Frontal cortex (tissue), 4 donors: ENCODE measurements at places on chromosomes 5 and 9.

DNA sequence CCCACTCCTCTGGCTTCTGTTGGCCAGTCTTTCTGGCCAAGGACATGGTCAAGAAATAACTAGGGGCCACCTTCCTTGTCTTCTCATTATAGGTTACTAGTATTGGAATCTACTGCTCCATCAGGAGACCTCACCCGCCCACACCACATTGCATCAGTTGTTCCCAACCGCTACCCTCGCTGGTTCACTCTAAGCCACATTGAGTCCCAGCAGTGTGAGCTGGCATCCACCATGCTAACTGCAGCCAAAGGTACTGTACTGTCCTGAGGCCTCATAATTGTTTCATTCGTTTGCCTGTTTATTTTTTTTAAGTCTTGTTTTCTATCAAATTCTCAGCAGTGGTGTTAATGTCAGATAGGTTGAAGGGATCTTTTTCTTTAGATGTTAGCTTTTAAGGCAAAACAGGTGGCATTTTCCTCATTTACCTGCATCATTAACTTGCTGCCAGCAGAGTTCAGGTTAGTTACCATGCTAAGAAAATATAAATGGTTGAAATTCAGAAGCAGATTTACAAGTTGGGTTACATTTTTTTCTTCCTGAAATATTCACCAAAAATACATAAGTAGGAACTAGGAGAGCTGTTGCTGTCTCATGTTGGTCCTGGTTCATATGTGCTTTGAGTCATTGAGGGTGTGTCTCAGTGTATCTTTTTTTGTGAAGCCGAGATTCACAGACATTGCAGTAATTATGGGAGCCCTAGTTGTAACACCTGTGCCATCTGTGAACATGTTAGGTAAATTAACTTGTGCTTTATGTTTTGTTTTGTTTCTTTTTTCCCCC is 206.9 kb downstream of the ZSWIM6 start:
- DNase-seq: no peak

DNA sequence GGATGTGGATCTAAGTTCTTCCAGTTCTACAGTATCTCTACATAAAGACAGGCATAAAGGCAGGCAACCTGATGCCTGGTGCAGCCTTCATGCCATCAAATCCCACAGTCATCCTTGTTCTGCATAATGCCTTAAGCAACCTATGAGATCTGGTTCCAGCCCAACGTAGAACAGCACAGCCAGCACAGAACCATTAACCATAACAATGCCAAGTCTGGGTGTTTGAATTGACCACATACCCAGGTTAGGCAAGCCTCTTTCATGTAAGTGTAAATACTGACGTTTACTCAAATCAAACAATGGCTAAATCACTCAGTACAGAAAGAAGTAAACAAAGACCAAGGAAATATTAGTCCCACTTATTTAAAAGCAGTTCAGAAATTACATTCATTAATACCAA is 195.0 kb downstream of the ADAMTSL1 start:
- DNase-seq: no peak

DNA sequence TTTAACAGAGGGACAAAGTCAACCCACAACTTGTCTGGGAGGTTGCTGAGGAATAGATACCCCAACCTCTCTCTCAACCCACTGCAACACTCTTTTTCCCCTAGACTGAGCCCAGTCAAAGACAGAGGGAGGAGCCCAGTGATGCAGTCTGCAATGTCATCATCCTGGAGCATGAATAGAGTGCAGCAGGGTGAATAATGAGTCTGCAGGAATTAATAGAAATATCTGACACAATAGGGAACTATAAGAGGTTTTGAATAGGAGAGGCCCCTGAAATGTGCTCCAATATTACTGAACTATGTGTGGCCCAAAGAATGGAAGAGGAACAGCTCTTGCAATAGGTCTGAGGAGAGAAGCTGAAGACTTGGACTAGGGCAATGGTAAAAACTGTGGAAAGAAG is 59.1 kb downstream of the PDCD1LG2 start:
- no peak for DNase-seq

DNA sequence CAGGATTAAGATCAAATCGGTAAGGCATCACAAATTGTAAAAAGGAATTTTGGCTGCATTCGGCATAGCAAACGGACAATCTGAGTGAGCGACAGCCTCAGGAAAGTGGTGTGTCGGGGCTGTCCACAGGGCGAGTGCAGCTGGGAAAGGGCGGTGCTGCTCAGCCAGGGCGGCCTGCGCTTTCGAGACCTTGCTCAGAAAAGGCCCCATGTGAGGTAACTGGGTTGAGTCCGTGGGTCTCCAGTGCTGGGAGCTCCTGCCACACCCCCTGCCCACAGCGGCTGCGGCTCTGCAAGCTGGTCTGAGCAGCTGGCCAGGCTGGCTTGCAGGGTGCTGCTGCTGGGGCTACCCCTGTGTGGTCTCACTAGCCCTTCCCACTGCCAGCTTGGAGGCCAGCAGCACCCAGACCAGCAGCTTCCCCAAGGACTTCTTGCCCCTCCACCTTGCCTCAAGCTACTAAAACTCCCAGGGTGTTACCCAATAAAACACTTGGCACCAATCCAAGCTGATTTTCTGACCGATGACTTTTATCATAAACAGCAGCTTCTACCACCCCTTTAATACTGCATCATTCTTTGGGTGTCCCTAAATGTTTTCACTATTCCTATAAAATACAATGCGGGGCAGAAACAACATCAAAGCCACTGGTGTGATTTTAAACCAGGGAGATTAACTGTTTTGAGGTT is 6.2 kb downstream of the SURF2 start:
- no peak for DNase-seq

DNA sequence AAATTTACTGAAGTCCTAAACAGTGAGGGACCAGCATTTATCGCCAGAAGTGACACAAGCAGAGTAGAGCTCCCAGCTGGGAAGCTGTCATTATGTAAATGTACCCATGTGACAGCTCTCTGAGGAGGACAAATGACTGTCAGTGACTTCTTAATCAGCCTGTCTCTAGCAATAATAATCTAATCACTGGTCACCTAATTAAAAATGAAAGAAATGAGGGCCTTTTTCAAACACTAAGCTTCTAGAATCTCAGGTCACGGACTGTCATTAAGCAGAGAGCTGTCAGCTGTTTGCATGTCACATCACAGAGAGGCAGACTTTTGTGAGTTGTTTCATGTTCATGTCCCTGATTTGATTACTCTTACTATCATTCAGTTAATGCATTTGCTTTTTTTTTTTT is 77.9 kb upstream of the FBXL17 start:
- no peak for DNase-seq

DNA sequence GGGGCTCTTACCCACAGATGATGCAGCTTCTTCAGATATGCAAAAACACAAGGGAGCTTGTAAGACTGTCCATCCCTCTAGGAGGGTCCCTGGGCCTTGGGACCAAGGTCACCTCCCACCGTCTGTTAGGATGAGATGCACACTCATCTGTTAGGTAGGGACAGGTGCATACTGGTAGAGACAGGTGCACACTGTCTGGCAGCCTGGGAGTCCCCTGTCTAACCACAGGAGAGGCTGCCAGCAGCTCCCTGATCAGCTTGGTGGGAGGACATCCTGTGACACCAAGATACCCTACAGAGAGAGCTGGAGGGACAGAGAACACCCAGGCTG is 13.2 kb downstream of the TSPAN17 start:
- no peak for DNase-seq

DNA sequence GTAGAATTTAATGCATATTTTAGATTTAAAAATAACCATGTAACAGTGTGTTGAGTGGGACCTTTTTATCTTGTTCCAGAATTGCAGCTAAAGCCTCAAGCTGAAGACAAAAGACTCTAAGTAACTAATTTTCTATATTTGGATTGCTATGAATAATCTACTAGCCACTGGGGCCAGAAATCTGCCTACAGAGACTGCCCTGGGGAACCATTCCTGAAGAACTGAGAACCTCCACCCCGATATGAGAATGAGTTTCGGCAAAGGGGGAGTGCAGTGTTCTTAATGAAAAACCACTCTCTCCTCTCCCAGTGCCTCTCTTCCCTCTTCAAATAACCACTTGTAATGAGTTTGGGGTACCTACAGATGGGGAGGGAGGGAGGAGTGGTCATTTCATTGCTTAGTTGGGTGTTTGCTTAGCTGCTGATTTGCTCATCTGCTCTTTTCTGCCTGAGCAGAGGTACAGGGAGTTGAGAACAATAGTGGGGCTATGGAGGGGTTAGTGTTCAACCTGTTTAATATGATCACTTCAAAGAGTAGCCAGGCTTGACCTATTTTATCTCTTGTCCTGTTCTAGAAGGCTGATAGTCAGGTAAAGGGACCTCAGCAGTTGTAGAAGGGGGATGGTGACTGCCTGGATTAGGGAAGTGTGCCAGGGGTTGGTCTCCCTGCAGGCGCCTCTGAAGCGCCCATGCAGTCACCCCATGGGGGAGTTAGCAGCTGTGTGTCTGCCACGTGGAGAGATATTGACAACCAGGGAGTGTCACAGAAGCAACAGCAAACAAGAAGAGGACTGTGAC is 47.7 kb downstream of the ATG10 start:
- no peak for DNase-seq

DNA sequence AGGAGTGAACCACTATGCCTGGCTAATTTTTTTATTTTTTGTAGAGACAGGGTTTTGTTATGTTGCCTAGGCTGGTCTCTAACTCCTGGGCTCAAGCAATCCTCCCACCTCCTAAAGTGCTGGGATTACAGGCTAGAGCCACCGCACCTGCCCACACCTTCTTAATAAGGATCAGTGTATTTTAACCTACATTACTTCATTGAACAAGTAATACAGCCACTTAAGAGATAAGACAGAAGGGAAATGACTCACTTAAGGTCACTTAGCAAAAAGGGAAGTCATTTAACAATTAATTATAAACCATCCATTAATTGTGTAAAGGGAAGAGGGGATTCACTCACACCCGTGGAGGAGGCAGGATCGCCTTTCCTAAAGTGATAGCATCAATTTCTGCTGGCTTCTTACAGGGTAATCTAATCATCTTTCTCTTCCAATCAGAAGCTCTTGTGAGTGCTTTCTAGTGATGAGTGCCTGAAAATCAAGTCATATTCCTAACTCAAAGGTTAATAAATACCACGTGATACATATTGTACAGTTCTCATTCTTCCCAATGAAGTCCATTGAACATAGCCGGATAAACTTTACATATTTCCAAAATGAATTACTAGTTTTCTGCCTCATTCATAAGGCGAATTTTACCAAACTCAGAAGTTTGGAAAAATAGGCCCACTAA is 3.5 kb downstream of the FBXW11 start:
- DNase-seq: no peak

DNA sequence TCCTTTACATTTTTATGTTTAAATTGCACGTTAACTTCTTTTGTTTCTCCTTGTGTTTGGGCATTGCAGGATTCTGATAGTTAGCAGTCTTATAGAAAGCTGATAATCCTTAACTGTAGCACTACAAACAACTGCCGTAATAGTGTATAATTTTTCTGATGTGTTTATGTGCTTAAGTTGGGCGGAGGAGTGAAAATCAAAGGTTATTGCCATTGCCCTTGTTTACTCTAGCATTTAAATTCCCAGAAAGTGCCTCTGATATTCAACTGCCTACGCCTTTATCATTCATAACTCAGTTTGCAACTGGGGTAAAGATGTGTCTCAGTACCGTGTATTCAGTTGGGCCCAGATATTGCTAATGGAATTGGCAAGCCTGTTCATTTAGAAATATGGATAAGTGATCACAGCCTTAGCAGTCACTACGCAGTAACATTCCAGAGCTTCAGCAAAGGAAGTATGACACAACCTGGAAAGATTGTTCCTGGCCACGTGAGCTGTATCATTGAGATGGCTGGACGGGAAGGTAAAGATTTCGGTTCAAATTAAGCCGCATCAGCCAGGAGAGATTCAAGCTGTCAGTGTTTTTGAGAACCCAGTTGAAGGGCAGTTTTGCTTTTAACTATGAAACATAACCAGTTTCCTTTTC is 28.1 kb upstream of the LRRTM2 start:
- no peak for DNase-seq
